ENCODE measurements at places on chromosomes 3 and 15.

DNA sequence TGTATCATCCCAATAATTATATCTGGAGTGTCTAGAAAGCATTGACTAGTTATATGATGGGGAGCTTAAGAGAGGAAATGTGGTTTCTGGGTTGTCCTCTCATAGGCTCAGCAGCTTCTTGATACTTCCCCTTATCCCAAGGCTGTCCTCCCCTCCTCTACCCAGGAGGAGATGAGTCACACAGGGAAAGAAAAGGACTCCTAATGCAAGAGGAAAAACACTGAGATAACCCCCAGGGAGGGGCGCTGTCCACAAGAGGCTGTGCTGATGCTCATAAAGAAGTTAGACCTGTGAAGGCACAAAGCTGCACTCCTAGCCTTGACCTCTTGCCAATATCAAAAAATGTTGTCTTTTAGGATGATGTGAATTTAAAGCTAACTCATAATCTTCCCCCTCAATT, 28.8 kb upstream of the GYG1 start:
- DNase-seq = no peak

GRCh38 chr15:91521996-91522395, 331.5 kb upstream of the SLCO3A1 start:
- no peak for DNase-seq

- no peak for DNase-seq
Observed at GRCh38 chr3:851098-851790, 241.6 kb upstream of the CNTN6 start.

- DNase-seq = no peak
Observed at GRCh38 chr3:171678971-171679492, 131.3 kb downstream of the PLD1 start.

- DNase-seq = no peak
Observed at GRCh38 chr3:194364652-194365434, 4.7 kb downstream of the LRRC15 start.

GRCh38 chr3:79006077-79006476, 761.7 kb downstream of the ROBO1 start:
- DNase-seq = no peak

- no peak for DNase-seq
Observed at GRCh38 chr3:149593418-149594160, 64.2 kb downstream of the WWTR1 start.

- DNase-seq = no peak
Observed at GRCh38 chr3:133869586-133869985, 26.1 kb downstream of the RAB6B start.

- no peak for DNase-seq
Observed at GRCh38 chr3:29644261-29644660, 363.4 kb downstream of the RBMS3 start.

DNA sequence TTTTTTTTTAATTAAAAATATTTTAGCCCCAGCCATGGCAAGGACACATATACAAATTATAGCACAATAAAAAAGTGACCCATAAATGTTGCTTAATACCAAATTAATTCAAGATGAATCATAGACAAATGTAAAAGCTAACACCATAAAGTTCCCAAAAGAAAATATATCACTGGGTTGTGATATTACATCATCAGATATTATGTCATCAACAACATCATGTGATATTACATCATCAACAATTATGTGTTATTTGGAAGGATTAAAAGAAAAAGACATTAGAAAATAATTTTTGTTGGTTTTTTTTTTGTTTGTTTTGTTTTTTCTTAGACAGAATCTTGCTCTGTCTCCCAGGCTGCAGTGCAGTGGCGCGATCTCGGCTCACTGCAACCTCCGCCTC, 34.5 kb upstream of the ABHD10 start:
- no peak for DNase-seq

DNA sequence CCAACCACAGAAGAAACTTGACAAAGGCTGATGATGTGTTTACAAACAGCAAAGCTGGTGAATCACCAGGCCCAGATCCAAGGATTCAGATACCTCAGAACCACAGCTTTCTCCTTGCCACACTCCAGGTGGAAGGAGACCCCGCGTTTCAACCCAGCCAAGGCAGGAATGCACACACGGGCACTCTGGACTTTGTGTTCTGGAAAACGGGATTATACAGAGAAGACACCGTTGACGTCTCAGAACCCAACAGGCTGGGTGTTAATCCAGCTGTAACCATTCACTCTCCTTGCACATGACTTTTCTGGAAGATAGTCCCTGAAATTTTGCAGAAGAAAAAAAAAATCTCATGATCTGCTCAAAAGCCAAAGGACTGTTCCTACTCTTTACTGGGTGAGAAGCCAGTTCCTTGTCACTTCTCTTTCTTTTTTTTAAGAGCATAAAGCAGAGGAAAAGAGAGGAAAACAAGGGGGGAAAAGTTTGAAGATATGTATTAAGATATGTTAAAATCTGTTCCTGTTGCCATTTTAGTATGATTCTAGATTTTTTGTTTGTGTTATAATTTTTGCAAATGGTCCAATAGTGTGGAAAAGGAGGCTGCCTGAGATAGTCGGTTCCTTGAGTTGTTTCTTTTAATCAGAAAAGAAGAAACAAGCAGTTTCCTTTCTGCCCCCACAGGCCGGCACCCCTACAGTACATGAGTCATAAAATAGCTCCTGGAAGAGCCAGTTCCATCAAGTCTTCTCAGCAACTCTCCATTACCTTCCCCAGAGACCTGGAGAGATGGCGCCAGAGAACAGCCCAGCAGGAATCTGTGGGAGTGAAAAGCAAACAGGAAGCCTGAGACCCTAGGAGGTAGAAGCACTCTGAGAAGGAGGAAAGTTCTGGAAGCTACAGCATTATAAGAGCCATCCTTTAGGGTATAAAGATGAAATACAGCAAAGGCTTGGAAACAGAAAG, 73.1 kb downstream of the RORA start:
- DNase-seq = no peak

GRCh38 chr3:62672270-62672987, 202.8 kb downstream of the CADPS start:
- DNase-seq = no peak

- no peak for DNase-seq
Observed at GRCh38 chr3:69119681-69120080, 2.7 kb downstream of the LMOD3 start.

- no peak for DNase-seq
Observed at GRCh38 chr3:63961891-63962290, 49.7 kb upstream of the SCAANT1 start.

GRCh38 chr3:154152741-154153140, 31.6 kb downstream of the ARHGEF26 start:
- no peak for DNase-seq

- no peak for DNase-seq
Observed at GRCh38 chr3:128936341-128936740, 56.9 kb downstream of the ACAD9 start.

- no peak for DNase-seq
Observed at GRCh38 chr15:29115093-29115991, 154.3 kb downstream of the NSMCE3 start.

Measured in stimulated activated CD4-positive, alpha-beta T cell treated with anti-CD3 and anti-CD28 coated beads, Interleukin-12 subunit alpha, Interleukin-12 subunit beta, amount 100 ng/mL, for 4 hours (primary cell).